ENCODE measurements at places on chromosomes 2 and 18.

DNA sequence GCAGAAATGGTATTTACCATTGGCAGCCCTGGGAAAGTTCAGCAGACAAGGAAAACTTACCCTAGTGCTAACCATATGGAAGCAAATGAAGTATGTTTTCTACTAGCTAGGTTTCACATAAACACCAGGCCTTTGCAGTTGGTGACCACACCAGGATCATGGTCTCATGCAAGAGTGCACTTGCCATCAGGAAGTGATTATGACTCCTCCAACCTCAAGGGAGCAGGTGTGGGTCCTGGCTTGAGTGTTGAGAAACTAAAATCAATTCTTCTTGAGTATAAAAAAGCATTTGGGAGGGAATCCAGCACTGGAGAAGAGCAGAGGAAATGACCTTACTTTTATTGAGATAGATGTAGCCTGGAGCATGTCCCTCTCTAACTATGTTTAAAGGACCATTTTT is 56.8 kb upstream of the SPAG16 start:
- no peak for DNase-seq

GRCh38 chr2:176094349-176094748 is 1.8 kb downstream of the HOXD13 start:
- DNase-seq, result no peak

DNA sequence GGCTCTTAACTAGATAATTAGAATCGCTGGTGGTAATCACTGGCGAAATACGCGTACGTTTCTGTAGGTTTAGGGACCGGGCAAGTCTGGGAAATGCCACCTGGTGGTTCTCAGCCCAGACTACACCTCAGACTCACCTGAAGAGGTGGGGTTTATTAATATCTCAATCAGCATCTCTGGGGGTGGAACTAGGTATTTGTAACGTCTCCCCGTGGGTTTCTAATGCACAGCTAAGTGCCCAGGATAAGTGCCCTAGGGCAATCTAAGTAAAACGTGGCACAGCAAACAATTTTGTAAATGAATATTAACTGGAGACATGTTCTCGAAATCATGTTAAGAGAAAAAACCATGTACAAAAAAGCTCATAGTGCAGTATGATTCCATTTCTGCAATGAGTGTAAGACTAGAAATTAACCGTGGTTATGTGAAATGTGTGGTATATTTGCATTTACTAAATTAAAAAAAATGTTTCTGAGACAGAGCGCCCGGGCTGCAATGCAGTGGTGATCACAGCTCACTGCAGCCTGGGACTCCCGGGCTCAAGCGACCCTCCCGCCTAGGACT is 760 bp upstream of the CNOT11 start:
- DNase-seq, result no peak

- DNase-seq, result no peak
These were observed 55.6 kb upstream of the FOSL2 start for GRCh38 chr2:28336982-28337627.

DNA sequence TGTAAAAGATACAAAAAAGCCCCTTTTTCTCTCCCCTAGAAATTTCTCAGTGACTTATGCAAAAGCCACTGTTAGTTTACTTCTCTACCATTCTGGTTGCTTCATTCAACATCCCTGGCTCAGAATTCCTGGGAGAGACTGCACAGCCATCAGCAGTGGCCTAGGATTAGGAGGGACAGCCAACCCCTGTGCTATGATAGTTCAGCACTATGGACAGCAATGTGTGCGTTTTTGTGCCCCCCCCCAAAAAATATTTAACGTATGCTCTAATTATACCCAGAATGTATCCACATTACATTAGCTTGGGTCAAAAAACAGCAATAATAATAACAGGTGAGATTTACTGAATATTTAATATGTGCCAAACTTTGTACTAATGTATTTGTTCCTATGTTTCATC is 29.0 kb downstream of the OSR1 start:
- DNase-seq, result no peak

GRCh38 chr18:43049021-43049420 is 66.5 kb downstream of the RIT2 start:
- no peak for DNase-seq

DNA sequence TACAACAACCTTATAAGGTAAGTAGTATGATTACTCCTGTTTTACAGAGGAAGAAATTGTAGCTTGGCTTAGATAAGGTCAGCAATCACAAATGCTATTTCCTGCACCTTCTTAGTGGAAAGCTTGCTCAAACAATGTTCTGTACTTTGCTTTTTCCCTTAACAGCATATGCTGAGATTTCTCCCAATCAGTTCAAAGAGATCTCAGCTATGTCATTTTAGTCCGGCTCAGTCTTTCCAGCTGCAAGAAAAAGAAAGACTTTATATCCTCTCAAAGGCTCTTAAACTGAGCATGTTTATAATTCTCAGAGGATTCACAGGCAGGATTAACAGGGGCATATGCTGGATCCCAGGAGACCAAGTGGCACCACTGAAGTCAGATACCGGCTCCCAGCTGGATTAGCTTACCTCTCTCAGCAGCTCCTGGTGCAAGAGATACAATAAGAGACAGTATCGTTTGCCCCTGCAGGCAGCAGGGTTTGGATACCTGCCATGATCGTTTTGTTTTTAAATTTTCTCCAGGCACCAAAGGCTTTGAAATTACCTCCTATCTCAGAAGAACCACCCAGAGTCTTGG is 29.5 kb downstream of the KIAA2012 start:
- DNase-seq, result no peak

- DNase-seq, result no peak
These were observed 248 bp downstream of the HAAO start for GRCh38 chr2:42792087-42792582.

- no peak for DNase-seq
These were observed 235.0 kb downstream of the CAMKMT start for GRCh38 chr2:44596537-44597320.

DNA sequence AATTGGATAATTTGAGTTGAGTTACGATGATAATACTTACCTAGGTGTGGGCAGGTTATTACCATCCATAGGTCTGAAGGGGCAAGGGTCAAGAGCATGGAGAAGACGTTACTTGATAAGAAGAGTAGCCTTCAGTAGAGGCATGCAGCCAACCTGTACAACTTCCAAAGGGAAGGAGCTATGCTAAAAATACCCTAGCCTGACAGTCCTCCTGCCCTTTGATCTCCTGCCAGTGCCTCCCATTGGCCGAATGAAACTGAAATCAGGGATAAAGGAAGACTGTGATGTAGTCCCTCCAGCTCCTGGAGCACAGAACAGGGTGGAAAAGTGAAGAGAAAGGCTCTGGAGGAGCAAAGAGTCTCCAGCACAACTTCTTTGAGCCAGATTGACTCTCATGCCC is 487.4 kb downstream of the ADCYAP1 start:
- no peak for DNase-seq

- DNase-seq, result no peak
These were observed 1.6 kb downstream of the TIMM21 start for GRCh38 chr18:74149878-74150277.

- DNase-seq, result no peak
These were observed 256.6 kb upstream of the CTAGE1 start for GRCh38 chr18:22674272-22674671.

GRCh38 chr2:159996792-159997546 is 65.4 kb downstream of the PLA2R1 start:
- DNase-seq, result no peak

DNA sequence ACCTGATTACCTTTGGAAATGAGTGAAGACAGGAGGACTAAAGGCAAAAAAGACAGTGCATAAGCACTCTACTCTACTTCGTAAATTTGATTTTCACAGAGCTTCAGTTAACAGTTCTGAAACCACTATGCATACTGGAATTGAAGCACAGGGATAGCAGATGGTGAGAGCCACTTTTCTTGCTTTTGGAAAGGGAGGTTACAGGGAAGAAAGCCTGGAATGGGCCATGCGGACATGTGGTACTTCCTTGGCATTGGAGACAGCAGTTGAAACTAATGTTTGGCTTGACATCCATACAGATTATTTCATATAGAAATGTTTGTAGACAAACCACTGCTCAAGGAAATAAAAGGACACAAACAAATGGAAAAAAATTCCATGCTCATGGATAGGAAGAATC is 585.6 kb upstream of the RAB6C start:
- DNase-seq, result no peak

DNA sequence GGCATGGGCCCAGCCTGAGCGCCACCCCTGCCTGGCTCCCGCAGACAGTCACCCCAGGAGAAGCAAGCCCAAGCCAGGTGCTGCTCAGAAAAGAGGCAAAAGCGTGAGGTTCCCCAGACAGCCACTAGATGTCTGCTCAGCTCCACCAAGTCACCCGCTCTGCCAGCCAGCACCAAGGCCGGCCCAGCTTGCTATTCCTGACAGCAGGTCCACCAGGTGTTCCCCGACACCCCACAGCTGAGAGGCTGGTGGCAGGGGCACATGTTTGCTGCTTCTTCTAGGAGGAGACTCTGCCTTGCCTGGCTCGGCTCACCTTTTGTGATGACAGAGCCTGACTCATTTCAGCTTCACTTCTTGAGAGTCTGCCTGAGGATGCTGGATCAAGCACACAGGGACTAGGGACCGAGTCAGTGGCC is 206.7 kb downstream of the MGAT5 start:
- DNase-seq, result no peak

DNA sequence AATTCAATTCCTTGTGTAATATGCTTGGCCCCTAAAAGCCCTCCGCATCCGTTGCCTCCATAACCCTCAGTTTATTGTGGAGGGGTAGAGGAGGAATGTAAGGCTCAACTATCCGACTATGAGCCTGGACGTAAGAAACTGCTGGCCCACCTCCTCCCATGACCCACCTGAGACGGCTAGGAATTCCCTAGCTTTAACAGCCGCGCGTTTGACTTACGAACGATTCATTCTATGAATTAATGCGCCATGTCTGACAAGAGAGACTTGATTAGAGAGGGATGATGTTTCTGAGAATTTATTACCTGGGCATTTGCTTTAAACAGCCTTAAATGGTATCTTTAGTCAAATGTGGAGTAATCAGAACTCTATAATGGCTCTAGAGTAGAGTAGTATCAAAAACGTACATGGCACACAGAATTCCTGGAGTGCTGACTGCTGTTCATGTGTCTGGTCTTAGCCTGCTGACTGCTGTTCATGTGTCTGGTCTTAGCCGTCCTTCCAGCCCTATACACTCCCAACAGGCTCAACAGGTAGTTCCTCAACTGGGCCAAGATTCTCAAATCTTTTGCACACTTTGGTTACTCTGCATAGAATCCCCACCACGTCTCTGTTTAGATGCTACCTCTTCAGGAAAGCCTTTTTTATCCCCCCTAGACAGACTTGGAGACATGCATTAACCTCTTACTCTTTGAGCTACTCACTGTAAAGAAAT is 899 bp upstream of the GFPT1 start:
- no peak for DNase-seq

GRCh38 chr2:134491771-134492441 is 226.9 kb downstream of the TMEM163 start:
- DNase-seq, result no peak

GRCh38 chr2:54520687-54521086 is 64.6 kb downstream of the SPTBN1 start:
- DNase-seq, result no peak

DNA sequence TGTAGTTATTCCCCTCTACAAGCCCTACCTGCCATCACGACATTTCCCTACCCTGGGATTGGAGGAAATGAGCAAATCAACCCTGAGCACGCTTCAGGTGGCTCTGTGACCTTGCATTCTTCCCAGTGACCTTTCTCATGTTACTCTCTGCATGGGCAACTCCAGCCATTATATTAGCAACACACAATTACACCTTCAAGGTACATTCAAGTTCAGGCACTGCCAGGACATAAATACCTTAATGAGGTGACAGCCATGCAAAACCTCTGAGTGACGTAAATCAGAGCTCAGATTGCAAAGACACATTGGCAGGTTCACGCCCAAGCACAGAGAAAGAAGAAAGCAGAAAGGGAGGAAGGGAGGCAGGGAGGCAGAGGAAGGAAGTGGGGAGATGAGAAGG is 68.7 kb upstream of the ALK start:
- no peak for DNase-seq

DNA sequence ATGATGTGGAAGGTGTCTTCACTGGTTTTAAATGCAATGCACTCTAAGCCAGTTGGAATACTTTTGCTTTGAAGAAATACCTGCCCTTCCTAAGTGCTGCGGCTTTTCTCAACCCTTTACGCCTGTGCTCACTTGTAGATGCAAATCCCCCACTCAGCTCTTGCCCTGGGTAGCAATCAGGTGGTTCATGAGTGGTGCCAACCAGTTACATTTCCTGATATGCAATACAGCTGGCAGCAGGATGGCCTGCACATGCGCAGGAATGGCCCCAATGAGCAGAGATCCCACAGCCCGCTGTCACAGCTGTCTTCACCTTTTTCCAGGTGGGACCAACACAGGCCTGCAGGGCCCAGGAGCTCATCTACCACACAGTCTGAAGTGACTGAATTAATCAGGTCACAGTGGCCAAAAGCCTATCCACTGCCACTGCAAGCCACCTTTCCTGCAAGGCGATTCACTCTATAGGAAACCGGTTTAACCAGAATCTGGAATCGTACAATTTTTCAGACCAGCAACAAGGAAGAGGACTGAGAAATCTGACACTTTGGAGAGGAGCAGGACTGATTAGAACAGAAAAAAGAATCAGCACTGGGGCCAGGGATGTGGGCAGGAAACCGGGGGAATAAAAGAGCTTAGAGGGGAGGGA is 247.8 kb downstream of the MYT1L start:
- DNase-seq, result no peak

GRCh38 chr18:79518028-79518682 is 122.4 kb downstream of the NFATC1 start:
- no peak for DNase-seq

- DNase-seq, result no peak
These were observed 58.1 kb upstream of the GPC1 start for GRCh38 chr2:240377366-240377765.

DNA sequence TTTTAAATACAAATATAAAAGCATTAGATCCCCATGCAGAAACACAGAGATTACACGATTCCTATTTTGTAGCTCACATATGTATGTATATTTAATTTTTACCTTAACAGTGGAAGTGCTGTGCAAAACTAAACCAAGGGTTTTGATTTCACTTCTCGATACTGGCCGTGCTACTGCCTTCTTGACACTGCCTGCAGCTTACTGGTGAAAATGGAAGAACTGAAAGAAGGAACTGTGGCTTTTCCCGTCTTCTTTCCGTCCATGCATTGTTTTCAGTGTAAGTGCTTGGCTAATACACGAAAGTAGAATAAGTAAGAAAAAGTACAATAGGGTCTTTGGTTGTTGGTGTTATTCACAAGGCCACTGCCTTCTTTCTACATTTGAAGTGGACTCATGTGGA is 129.5 kb downstream of the NDUFA10 start:
- no peak for DNase-seq

DNA sequence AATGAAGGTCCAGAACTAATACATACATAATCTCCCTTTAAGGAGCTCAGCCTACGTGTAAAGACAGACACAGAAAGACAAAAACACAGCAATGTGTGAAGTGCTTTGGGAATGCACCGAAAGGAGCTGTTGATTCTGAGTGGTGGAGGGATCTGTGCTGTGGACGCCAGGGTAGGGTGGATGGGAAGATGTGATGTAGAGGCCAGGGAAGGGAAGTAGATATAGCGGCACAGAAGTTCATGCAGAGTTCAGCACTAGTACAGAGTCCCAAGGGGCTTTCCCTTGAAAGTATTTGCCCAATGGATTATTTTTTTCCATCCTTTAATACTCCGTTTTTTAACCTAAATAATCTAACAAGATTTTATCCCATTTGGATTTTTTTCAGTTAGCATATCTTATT is 32.1 kb upstream of the DOCK10 start:
- DNase-seq, result no peak

Data from stimulated activated CD4-positive, alpha-beta T cell treated with anti-CD3 and anti-CD28 coated beads, Interleukin-15, amount 100 ng/mL, for 48 hours (primary cell).